NCI-H69 (cell line): ENCODE measurements at places on chromosomes 4 and X.

DNA sequence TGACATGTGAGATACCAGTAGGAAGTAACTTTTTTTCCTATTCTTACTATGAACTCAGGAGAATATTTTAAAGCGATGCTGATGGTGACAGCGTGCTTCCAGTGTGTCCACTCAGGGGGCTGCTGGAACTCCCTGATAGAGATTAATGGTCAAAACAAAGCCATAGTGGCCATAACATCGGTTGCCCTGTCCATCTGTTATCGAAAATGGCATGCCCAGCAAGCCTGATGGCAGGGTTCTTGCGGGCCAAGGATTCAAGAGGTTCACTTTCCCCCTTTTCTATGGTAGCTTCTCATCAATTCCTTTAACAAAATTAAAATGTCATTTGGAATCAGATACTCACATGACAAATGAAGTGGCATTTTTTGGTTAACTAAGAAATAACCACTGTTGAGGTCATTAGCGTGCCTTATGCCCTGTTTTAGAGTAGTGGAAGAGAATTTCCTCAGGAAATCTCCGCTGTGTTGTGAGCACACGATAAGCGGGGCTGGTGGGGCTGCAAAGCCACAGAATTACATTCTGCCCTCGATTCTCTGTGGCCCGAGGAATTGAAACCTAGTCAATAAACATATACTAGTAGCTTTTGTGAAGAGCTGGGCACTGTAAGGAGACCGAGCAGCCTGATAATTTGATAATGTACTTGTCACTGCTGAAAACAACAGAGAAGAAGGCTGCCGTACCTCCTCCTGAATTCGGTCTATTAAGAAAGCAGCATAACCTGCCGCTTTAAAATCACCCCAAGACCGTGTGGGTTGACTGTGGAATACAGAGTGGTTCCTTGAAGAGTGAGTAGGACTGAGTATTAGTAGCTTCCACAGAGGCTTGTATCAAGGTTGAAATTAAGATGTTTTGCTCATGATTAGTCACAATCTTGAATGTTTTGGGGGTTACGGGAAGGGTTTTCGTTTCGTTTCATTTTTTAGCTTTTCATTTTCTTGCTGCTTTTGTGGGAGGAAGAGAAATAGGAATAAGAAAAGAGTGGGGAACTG, 46.7 kb downstream of the PTCHD1 start:
- DNase-seq = no peak

DNA sequence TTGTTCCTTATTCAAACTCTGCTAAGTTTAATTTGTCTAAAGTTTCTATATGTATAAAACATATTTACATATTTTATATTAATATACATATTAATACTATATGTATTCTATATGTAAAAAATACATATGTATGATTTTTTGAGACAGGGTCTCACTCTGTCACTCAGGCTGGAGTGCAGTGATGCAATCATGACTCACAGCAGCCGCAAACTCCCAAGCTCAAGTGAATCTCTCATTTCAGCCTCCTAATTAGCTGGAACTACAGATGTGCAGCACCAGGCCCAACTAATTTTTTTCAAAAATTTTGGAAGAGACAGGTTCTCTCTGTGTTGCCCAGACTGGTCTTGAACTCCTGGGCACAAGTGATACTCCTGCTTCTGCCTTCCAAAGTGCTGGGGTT, 684.9 kb downstream of the TRAM1L1 start:
- DNase-seq = peak; percentile 8

GRCh38 chr4:121749225-121749624, 15.7 kb downstream of the SMIM43 start:
- peak; percentile 76 for DNase-seq

- no peak for DNase-seq
These were observed 8.6 kb upstream of the NKRF start for GRCh38 chrX:119614776-119615175.

DNA sequence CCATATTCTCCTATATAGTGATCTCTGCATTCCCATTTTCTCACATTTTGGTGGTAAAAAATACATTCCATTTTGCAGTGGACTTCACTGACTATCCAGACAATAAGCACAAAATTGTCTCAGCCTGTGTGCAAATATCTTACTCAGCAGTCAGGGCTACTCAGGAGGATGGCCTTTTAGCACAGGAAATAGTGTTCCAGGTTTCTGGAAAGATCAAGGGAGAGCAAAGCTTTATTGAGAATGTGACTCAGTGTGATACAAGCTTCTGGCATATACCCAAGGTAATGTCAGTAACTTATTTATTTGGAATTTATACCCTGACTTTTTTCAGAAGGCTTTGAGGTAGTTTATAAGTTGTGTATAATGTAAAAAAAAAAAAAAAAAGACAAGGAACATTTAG, 233.4 kb downstream of the TEX13A start:
- no peak for DNase-seq

GRCh38 chr4:57098415-57098814, 11.8 kb downstream of the IGFBP7 start:
- DNase-seq = no peak

DNA sequence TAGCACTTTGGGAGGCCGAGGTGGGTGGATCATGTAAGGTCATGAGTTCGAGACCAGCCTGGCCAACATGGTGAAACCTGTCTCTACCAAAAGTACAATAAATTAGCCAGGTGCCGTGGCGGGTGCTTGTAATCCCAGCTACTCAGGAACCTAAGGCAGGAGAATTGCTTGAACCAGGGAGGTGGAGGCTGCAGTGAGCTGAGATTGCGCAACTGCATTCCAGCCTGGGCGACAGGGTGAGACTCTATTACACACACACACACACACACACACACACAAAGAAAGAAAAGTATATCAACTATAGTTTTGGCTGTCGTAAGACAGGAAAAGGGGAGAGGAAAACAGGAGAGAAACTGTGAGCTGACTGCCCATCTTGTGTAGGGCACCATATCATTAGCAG, 171.7 kb downstream of the ADAMTS3 start:
- DNase-seq = no peak

DNA sequence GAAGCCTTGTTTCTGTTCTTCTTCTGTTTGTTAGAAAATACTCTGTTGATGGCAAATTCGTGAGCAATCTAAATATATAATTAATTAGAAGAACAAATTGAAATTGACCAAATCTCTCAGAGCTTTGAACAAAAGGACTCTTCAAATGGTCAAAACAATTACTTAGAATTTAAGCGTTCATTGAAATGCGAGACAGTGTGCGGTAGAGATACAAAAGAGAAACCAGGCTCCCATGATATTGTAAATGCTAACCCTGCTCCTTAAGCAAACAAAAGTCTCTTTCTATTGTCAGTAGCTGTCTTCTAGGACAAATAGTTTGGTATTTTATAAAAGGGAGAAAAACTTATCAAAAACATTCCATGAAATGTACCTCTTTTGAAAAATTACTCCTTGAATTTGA, 453.4 kb upstream of the MAGEB2 start:
- no peak for DNase-seq

DNA sequence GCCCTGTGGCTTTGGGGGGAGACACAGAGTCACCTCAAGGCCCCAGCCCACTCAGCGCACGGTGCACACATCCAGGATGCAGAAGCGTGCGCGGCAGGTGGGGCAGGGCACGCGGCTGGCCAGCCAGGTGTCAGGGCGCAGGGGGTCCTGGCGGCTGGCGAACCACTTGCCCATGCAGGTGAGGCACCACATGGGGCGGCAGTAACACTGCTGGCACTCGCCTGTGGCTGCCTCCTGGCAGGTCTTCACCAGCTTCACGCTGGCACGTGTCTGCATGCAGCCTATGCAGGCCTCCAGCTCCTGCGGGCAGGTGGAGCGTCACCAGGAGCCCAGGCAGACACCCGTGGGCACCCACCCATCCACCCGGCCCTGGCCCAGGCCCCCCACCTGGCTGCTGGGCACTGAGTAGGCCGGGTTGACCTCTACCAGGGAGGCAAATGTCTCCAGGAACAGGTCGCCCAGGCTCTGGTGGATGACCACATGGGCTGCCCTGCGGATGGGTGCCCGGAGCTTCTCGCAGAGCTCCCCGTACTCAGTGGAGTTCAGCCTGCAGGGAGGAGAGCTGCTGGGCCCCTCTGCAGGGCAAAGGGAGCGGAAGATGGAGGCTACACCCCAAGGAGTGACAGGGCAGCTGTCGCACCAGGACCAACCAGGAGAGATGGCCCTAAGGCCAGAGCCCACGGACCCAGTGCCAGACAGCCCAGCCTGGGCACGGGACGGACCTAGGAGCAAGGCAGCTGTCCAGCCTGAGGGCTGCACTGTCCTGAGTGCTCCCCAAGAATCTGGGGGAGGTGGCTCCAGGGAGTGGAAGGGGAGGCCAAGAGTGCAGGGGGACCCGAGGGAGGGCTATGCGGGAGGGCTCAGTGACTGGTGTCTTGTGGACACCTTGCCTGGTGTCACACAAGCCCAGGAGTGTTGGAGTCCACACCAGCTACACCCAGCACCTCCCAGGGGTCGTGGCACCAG, 3.7 kb downstream of the TMEM129 start:
- peak; percentile 58 for DNase-seq

DNA sequence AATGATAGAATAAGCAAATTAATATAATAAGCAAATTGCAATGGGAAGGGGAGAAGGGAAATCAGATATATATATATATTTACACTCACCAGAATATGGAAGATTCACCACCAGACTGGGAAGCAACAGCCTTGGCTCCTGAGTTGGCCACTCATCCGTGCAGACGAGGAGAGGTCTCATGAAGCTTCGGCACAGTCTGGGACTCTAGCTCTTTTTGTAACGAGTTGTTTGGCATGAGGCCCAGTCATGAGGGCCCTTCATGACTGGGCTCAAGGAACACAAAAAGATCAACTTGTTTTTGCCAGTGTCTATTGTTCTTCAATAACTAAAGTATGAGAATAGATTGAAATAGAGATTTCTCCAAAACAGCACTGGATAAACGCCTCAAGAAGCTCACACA, 176.4 kb downstream of the ADGRA3 start:
- no peak for DNase-seq

GRCh38 chrX:126770179-126770578, 49.4 kb upstream of the PRR32 start:
- peak; percentile 0 for DNase-seq

- no peak for DNase-seq
These were observed 187.2 kb downstream of the NPFFR2 start for GRCh38 chr4:72218953-72219352.

DNA sequence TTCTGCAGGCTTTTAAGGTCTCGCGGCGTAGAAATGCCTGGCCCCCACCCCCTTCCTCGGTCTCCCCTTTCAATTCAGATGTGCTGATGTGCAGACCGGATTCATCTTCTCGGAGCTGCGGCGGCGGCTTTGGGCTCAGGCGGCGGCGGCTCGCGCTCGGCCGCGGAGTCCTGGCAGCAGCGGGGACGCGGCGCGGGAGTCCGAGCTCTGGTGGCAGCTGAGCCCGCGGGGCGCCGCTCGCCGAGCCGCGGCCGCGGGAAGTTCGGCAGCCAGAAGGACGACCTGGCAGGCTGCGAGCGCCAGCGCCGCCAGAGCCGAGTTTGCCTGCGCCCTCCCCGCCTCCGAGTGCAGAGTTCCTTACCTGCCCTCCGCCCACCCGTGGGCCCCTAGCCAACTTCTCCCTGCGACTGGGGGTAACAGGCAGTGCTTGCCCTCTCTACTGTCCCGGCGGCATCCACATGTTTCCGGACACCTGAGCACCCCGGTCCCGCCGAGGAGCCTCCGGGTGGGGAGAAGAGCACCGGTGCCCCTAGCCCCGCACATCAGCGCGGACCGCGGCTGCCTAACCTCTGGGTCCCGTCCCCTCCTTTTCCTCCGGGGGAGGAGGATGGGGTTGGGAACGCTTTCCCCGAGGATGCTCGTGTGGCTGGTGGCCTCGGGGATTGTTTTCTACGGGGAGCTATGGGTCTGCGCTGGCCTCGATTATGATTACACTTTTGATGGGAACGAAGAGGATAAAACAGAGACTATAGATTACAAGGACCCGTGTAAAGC, 448 bp downstream of the TLL1 start:
- peak; percentile 81 for DNase-seq

GRCh38 chrX:119758731-119759247, 401 bp downstream of the SOWAHD start:
- DNase-seq = peak; percentile 61

DNA sequence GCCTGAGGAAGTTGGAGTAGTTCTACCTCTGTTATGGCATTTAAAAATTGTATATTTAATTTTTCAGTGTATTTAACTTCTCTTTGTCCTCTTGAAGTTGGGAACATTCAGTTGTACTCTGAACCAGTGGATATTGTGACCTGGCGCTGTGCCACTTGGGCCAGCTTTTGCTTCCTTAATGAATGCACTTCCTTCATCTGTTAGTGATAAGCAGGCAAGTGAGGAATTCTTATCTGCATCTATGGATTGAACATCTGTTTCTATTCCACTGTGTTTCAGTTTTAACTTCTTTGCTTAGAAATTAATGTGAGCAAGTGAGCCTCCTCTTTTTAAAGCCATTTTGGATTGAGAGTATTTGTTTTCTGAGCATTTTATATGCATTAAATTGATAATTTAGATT, 128.3 kb downstream of the UCHL1 start:
- no peak for DNase-seq

DNA sequence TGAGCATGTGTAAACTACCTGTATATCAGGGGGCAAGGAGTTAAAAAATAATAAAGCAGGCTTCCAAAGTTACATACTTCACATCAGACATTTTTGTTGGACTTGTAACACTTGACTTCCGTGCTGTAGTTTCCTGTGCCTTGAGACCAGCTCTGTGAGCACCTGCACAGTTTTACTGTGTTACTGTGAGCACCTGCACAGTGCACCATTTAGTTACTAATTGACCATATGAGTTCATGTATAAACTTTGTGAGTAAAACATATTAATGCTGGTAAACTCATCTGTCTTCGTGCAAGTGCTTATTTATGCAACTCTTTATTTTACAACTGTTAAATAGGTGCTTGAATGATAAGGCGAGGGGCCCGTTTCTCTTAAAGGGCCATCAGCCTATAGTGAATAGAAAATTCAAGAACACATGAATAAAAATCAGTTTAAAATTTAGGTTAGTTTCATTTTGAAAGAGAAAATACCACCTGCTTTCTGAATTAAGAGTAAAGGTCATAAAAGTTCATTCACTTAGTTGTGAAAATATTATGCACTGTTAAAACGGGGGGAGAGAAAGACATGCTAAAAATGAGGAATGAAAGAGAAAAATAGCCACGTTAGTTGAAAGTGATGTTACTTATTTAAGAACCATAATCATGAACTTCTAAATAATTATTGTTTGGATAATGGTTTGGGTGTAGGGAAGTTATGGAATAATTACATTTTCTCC, 42.4 kb downstream of the USP9X start:
- no peak for DNase-seq

GRCh38 chr4:48710446-48711209, 69.5 kb downstream of the FRYL start:
- no peak for DNase-seq

DNA sequence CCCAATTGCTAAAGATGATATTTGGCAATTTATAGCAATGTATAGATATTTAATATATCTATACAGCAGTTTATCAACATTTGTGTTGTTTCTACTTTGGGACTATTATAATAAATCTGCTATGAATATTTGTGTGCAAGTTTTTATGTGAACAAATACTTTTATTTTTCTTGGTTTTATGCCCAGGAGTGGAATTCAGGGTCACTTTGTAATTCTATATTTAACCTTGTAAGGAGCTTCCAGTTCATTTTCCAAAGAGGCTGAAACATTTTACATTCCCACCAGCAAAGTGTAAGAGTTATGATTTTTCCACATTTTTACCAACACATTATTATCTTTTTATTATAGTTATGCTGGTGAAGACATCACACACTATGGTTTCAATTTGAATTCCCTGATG, 801.3 kb downstream of the PCDH18 start:
- DNase-seq = no peak

- no peak for DNase-seq
These were observed 255.0 kb upstream of the PITX2 start for GRCh38 chr4:110877778-110878370.
